ENCODE measurements at places on chromosomes 5 and 9. TPM values are rescaled to one million over a fixed set of nuclear protein-coding genes. Genes with fewer than 3 reads are reported as not detected.

FSD1L gene
- total RNA-seq: 7.0 TPM

HMCN2 gene
- total RNA-seq: not detected

CFAP77 gene
- total RNA-seq: not detected

TMEM252 gene
- total RNA-seq: not detected

Measured in fibroblast of the aortic adventitia (primary cell).